ENCODE measurements at places on chromosomes 1 and 21. TPM values are rescaled to one million over a fixed set of nuclear protein-coding genes. Genes with fewer than 3 reads are reported as not detected.

GRCh38 chr1:82045221-82045620 is 244.5 kb downstream of the ADGRL2 start:
- no peak for DNase-seq

GRCh38 chr1:14944471-14944985 is 209.0 kb upstream of the TMEM51 start:
- no peak for DNase-seq

DNA sequence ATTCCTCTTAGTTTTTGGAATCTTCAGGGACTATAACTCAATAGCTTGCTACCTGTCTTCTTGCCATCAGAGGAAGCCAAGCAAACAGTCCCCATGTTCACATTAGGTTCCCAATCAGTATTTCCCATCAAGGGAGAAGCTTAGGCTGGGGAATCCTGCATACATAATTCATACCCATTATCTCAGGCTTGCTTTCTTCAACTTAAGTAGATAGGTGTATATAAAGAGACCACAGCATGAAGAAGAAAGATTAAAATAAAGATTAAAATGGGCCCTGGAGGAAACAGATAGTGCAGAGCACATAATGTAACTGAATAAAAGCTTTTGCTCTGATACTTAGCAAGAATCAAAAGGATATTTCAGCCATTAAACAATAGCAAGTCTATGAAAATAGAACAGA is 29.0 kb upstream of the KCNK1 start:
- DNase-seq: no peak

VCAM1 gene
- total RNA-seq: 78.8 TPM

CENPF gene
- 4.3 TPM for total RNA-seq

KRTAP20-3 gene
- total RNA-seq: not detected

KCNJ9 gene
- not detected for total RNA-seq

DNA sequence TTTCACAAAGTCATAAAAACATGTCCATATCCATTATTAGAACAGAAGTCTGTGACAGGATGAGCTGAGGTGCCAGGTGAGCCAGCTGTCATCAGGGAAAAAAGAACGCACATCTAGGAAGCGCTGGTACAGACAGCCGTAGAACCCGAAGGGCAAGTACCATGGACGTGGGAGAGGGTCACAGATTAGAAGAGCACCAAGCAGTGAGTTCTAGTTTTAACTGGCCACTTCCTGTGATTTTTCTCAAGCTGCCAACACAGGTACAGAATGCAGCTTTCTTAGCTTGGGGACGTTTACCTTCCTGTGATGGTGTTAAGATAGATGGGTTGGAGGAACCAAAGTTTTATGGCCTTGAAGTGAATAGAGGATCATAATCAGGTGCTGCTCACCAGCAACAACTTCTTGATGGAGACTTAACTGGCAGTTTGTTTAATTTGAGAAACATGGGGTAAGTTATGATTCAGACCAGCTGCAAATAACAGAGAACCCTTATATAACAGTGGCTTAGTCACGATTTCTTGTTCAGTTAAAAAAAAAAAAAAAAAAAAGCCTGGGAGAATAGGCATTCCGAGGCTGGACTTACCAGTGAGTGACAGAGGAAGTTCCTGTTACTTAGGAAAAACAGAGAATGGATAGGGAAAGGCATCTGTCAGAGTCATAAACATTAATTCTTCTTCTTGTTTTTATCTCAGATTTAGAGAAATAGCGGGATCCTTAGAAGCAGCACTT is 30.9 kb downstream of the AGT start:
- DNase-seq: no peak

- DNase-seq: peak; percentile 31
These were observed 10.7 kb downstream of the RIPK4 start for GRCh38 chr21:41755934-41756773.

DNA sequence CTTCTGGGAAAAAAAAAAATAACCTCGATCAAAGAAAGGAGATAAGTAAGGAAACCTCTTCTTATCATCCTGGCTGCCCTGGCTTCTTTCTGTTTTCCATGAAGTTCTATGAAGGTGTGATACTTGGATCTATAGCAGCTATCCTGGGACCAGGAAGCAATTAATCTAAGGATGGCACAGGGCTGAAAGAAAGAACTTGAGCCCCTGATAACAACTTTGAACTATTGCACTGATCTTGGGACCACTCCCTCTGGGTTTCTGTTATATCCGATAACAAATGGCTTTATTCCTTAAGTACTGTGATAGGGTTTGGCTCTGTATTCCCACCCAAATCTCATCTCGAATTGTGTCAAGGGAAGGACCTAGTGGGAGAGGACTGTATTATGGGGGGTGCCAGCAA is 104.1 kb downstream of the DAB1 start:
- no peak for DNase-seq

DNA sequence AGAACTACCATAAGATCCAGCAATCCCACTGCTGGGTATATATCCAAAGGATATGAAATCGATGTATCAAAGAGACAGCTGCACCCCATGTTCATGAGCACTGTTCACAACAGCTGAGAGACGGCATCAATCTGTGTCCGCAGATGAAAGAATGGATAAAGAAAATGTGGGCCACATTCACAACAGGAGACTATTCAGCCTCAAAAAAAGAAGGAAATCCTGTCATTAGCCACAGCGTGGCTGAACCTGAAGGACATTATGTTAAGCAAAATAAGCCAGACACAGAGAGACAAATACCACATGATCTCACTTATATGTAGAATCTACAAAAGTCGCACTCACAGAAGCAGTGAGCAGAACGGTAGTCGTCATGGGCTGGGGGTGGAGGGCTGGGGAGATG is 99.2 kb upstream of the IFFO2 start:
- no peak for DNase-seq

STIL gene
- total RNA-seq: 0.65 TPM

ESPN gene
- 0.84 TPM for total RNA-seq

DNA sequence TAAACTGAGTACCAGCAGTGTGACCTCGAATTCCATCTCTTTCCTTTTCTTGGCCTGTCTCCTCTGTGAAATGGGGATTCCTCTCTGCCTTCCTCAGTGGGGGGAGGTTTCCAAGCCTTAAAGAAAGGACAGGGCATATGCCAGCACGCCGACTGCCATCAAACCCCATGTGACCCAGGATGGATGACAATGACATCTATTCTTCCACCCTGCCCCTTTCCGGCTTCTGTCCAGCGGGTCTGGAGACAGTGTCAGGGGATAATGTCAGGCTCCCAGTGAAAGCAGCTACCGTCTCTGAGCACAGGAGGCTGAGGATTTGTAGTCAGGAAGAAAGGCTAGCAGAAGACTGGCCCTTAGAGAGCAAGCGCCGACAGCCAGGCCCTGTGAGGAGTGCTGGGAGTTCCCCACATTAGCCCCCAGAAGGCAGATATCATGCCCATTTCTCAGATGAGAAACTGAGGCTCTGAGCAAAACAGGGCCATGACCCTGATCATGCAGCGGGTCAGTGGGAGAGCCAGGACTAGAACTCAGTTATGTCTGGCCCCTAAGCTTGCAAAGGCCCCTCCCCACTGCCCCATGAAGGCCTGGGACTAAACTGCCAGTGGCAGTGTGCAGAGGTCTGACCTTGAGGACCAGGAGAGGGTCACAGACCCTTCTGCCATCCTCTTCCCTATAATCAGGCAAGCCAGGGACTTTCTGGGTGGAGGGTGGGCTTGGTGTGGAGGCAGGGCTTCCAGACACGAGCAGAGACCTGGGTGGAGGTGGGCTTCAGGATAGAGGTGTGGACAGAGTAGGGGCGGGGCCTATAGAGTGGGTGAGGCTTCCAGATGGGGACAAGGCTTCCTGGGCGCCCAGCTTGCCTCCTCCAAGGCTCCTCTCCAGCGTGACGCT is 30.1 kb downstream of the CDCA8 start:
- DNase-seq: no peak

OLIG1 gene
- total RNA-seq: not detected

GRCh38 chr1:209689477-209689876 is 14.3 kb downstream of the G0S2 start:
- DNase-seq: no peak

SLFNL1 gene
- total RNA-seq: 0.69 TPM

Measured in aorta (tissue), 5 donors.